Sigmoid colon (tissue), 7 donors: ENCODE measurements at places on chromosomes 7 and 10. TPM values are rescaled to one million over a fixed set of nuclear protein-coding genes. Genes with fewer than 3 reads are reported as not detected.
A peak's percentile ranks its signal among the peaks of the same experiment; 100 is the strongest.

RTKN2 gene
- not detected for total RNA-seq

BTBD16 gene
- not detected for total RNA-seq

SLC26A5 gene
- 0.54 TPM for total RNA-seq

PCBD1 gene
- total RNA-seq, result 98.1 TPM

GRCh38 chr10:124587811-124588211, 126.2 kb downstream of the LHPP start:
- no peaks in the 10 kb centered on the region for H3K27me3 ChIP-seq
- H3K36me3 ChIP-seq, result no peaks in the 10 kb centered on the region
- H3K4me3 ChIP-seq, result no peak overlapping the region
- H3K4me1 ChIP-seq, result peaks cover 17% of the 10 kb centered on the region
- peak; percentile 50 for DNase-seq

GRCh38 chr10:80449520-80449919, 4.6 kb upstream of the TSPAN14 start:
- H3K4me1 ChIP-seq, result peaks cover 8% of the 10 kb centered on the region
- H3K36me3 ChIP-seq, result no peaks in the 10 kb centered on the region
- H3K27ac ChIP-seq, result no peak overlapping the region
- no peak for DNase-seq
- H3K4me3 ChIP-seq, result no peak overlapping the region

DNA sequence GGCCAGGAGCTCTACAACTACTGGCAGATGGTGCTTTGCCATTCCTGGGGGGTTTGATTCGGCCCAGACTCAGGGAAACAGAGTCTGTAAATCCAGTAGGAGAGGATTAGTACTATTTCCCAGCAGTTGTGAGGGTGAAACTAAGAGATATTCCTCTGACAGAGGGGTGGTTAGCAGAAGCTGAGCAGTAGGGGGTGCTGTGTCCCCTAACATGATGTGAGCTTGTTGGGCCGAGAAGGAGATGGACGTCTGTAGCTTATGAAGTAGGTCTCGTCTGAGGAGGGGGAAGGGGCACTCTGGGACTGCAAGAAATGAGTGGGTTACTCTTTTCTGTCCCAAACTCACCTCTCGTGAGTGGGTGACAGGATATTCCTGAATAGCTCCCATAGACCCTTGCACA, 179.2 kb upstream of the MBL2 start:
- H3K4me3 ChIP-seq, result no peak overlapping the region
- no peak for DNase-seq
- no peaks in the 10 kb centered on the region for H3K27me3 ChIP-seq
- no peaks in the 10 kb centered on the region for H3K4me1 ChIP-seq
- H3K36me3 ChIP-seq, result no peaks in the 10 kb centered on the region
